CD4-positive, alpha-beta T cell treated with Interleukin-15 for 4 hours (primary cell): ENCODE measurements at places on chromosomes 13 and 19.

DNA sequence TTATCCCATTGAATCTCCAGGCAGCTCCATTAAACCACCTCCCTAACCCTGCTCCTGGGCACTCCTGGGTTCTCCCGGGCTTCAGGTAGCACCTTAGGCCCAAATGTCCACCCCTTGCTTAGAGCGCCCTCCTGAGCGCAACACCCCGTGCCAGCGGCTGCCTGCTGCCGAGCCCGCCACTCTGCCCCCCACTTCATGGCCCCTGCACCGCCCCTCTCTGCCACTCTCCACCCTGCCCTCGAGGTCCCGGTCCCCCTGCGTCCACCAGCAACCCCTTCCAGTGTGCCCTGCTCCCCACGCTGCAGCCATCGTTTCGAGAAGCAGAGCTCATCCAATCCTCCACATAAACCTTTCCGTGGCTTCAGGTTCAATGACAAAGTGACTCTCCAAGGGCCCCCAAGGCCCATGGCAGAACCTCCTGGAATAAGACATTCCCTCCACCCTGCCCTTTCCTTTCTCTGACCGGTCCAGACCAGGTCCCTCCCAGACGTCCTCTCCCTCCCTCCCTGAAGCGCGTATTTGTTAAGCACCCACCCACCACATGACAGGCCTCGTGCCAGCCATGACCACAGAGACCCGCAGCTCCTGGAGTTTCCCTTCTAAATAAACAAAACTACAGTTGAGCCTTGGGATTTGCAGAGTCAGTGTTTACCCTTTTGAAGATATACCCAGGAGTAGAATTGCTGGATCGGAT is 66.6 kb downstream of the ARHGEF18 start:
- no peak for DNase-seq

GRCh38 chr19:55087542-55087901 is 11.9 kb downstream of the EPS8L1 start:
- no peak for DNase-seq

DNA sequence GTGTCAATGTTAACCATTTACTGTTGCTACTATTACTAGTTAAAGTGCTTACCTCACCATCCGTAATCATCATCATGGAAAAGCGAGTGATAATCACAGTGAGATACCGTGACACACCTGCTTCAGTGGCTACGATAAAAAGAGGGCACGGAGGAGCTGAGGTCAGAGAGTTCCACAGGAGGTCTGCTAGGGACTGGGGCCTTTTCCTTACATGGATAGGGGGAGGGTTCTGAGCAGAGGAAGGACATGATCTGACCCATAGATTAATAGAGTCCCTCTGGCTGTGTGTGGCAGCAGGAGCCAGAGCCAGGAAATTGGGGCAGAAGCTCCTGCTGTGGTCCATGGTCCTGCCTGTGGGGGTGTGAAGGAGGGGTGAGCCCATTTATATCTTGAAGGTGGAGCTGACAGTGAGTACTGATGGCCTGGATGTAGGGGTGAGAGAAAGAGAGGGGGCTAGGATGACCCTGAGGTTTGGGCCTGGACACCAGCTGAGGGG is 136.7 kb downstream of the SIPA1L3 start:
- DNase-seq = no peak

DNA sequence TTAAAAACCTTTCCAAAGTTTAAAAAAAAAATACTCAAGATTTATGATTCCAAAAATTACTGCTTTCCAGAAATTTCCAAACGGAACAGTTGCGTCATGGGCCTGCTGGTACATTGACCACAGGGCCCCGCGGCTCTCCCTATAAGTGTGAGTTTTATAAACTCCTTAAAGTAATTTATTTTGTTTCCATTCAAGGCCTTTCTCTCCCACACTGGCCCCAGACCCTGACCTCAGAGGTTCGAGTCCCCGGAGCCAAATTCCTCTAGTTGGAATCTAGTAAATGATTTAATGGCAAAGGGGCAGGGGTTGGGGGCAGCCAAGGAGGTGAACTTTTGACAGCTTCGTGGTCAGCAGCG is 97.5 kb downstream of the INSR start:
- DNase-seq = no peak

DNA sequence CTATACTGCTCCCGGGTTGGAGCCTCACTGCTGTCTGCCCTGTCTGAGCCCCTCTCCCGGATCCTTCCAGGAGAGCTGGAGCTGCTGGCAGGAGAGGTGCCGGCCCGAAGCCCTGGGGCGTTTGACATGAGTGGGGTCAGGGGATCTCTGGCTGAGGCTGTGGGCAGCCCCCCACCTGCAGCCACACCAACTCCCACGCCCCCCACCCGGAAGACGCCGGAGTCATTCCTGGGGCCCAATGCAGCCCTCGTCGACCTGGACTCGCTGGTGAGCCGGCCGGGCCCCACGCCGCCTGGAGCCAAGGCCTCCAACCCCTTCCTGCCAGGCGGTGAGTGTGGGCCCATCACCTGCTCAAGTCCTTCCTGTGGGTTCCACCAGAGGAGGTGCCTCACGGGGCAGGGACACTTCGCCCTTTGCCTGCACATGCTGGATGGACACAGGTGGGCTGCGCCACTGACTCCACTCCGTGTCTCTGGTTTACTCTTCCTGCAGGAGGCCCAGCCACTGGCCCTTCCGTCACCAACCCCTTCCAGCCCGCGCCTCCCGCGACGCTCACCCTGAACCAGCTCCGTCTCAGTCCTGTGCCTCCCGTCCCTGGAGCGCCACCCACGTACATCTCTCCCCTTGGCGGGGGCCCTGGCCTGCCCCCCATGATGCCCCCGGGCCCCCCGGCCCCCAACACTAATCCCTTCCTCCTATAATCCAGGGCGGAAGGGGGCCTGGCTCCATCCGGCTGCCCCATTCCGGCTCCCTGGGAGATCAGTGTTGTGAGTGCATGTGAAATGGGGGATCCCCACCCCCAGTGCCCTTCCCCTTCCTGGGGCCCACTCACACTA is 19.8 kb downstream of the EPN1 start:
- no peak for DNase-seq

DNA sequence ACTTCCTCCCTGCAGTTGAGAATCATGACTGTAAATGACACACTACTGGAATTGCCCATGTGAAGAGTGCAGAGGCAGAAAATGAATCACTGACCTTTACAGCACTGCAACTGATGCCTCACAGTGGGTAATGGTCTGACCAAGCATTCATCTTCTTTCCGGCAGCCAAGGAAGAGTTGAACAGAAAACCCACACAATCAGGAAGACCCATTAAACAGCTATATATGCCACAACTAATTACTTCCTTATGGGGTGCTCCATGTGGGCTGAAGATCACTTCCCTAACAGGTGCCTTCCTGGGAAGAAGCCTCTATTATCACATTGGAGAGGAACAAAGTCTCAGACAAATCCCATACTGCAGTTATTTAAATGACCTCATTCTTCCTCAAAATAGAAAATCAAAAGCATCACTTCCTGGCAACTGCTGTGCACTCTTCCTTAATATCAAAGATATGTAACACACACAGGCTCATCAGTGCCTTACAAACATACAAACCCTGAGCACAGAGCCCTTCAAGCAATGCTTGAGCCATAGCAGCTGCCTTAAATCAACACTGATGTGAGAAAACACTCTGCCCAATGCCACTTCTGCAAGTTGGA is 45.8 kb downstream of the RUBCNL start:
- DNase-seq = no peak

DNA sequence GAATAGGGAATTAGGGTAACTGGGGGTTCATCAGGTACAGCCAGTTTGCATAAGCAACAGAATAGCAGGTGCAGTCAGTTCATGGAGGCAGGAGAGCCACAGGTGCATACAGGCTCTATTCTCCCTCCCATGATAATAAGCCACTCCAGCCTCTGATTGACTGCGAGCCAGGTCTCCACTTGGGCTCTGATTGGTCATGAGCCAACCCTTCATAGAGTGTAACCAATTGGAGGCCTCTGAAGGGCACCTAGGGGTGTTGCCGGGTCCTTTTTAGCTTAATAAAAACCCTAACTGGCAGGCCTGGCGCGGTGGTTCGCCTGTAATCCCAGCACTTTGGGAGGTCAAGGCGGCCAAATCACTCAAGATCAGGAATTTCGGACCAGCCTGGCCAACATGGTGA is 8.7 kb upstream of the CKM start:
- no peak for DNase-seq

DNA sequence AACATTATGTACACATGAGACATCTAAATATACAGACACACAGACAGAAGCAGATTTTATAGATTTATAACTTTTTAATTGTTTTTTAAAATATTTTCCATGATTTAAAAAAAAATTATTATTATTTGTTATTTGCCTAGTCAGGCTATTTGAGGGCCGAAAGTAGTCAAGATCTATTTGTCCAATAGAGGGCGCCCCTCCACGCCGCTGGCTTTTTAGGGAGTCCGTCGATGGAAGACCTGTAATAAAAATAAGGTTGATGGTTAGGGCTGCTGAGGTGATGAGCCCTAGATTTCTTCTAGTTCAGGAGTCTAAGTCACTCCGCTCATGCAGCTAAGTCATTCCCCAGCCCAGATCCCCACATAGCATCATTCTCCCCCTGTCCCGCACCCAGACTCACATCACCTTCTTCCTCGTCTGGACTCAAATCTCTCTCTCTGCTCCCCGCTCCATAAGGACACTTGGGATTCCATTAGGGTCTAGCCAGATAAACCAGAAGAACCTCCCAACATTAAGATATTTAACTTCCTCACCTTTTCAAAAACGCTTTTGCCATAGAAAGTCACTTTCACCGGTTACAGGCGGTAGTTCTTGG is 33.9 kb upstream of the CEACAM21 start:
- DNase-seq = peak; percentile 88

DNA sequence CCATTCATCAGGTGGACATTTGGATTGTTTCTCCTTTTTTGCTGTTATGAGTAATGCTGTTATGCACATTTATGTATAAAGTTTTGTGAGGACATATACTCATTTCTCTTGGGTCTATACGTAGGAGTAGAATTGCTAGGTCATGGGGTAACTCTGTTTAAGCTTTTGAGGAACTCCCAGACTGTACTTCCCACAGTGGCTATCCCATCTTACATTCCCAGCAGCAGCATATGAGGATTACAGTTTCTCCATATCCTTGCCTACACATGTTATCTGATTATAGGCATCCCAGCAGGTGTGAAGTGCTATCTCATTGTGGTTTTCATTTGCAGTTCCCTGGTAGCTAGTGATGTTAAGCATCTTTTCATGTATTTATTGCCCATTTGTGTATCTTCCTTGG is 5.9 kb downstream of the ZSCAN22 start:
- DNase-seq = no peak

GRCh38 chr13:40982772-40983171 is 36.3 kb downstream of the ELF1 start:
- peak; percentile 69 for DNase-seq

DNA sequence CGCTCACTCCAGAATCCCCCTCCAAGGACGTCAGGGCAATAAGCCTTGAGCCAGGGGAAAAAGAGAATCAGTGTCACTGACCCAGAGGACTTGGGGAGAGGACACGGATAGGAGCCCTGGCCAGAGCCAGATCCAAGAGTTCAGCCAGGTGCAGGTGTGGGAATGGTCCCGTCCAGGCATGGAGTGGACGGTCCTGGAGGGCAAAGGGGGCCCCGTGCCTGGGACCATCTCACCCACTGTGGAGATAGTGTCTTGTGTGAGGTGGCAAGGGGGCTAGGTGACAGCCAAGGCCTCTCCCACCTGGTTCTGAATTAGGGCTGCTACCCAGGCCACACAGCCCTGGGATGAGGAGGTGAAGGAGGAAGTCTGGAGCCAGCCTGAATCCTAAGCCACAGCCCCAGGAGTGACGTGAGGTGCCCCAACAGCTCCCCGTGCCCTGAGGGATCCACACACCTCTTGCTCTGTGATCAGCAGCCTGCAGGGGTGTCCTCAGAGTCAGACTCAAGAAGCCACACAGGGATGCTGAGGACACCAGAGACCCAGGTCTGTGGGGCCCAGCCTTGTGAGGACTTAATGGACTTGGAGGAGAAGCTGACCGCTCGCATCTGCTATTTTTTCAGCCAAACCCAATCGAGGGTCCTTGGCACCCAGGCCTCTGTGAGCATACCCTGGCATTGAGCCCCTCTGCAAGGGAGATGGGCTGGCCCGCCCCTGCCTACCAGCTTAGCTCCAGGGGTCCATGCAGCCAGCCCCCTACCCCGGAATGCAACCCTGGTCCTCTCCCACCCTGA is 16.4 kb upstream of the ZNF14 start:
- no peak for DNase-seq

DNA sequence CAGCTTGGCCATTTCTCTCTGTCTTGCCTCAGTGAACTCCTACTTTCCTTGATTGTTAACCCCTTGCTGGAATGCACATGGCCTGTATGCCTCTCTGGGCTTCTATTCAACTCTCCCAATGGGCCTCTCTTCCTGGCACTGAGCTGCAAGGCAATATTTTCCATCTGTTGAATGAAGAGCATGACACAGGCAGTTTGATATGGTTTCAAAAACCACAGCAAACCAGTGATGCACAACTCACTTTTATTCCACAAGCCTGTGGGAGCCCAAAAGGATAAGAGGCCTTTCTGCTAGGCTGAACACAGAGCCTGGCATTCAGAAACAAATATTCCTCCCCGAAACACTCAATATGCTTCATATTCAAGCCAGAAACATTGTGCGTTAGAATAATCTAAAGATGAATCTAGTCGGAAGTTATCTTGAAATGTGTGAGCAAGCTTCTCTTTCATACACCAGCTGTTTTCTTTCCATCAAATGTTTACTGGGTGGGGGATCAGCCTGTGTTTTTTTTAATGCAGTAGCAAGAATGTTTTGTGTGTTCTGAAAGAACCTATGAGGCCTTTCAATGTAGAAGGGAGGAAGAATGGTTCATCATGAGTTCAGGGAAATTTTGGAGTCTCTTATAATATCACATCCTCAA is 443.1 kb upstream of the SPRY2 start:
- no peak for DNase-seq

DNA sequence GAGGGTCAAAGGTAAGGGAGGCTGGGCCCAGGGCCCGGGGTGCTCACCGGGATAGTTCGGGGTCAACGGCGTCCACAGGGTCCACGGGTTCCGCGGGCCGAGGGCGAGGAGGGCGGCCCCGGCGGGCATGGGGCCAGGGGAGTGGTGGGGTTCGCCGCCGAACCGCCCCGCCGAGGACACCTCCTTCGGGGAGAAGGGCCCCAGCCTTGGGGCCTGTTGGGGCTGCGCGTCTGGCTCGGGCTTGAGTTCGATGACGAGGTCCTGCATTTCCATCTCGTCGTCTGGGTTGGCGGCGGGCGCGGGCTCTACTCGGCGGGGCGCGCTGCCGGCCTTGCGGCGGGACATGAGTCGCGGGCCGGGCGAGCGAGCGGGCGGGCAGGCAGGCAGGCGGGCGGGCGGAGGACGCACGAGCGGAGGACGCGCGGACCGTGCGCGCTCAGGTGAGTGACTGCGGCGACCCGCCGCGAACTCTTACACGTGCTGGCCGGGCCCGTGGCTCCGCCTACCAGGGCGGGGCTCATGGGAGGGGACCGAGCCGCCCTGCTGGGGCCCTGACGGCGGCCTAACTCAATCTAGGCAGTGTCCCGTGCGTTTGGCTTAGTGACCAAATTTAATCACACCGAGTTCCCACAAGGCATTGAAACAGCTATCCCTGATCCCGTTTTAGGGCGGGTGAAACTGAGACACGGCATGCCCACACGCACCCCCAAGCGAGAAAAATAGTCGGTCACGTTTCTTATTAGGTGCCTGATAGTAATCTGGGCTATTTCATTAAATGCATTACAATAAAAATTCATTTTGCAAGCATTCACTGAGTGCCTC is at the start of gene ZNF296:
TSS of gene ZNF296 (minus strand) at position 450 of the 822 bp plus-strand sequence. CDS start at position 345, 105 bp downstream.
- DNase-seq = peak; percentile 76

- DNase-seq = peak; percentile 60
These were observed 6.6 kb upstream of the NPAS1 start for GRCh38 chr19:47013041-47013517.
